ENCODE measurements at places on chromosomes 12 and 14. TPM values are rescaled to one million over a fixed set of nuclear protein-coding genes. Genes with fewer than 3 reads are reported as not detected.
A peak's percentile ranks its signal among the peaks of the same experiment; 100 is the strongest.

DNA sequence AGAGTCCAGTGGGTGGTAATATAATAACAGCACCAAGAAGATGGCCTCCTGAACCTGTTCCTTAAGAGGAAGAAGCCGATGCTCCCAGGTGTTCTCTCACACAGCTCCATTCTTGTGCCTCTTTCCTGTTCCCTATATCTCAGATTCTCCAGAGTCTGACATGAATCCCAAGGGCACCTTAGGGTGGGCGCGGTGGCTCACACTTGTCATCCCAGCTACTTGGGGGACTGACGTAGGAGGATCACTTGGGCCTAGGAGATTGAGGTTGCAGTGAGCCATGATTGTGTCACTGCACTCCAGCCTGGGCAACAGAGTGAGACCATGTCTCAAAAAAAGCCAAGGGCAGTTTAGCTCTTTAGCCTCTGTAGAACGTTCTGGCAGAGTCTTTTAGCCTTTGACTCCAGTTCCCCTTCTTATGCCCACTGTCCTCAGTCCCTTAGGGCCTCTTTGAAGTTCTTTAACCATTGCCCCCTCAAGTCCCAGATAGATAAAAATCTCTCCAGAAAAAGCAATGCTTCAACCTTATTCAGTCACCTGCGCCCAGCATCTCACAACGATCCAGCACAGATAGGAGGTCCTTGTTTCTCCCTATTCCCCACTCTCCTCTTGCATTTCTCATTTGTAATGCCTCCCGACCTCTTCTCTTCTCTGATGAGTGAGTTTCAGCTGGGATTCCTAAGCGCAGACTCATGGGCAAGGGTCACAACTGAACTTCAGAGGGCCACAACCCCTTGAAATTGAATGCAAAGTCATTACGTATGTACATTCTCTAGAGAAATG is 4.7 kb downstream of the CCDC184 start:
- H3K36me3 ChIP-seq: no peaks in the 10 kb centered on the region
- no peak overlapping the region for H3K27ac ChIP-seq
- H3K4me1 ChIP-seq: peaks cover 18% of the 10 kb centered on the region
- H3K27me3 ChIP-seq: peaks cover 44% of the 10 kb centered on the region

GRCh38 chr14:33081259-33081658 is 142.6 kb downstream of the NPAS3 start:
- H3K36me3 ChIP-seq: no peaks in the 10 kb centered on the region
- no peak overlapping the region for H3K27ac ChIP-seq
- DNase-seq: peak; percentile 16
- H3K4me3 ChIP-seq: no peak overlapping the region

The VPS29 gene
- total RNA-seq: 71.6 TPM

The TMCC3 gene
- total RNA-seq: 16.3 TPM

- peak overlapping the region; percentile 98 for H3K4me3 ChIP-seq
- DNase-seq: peak; percentile 20
- H3K27ac ChIP-seq: peak overlapping the region; percentile 91
- peaks cover 36% of the 10 kb centered on the region for H3K36me3 ChIP-seq
- H3K4me1 ChIP-seq: peaks cover 10% of the 10 kb centered on the region
Observed at GRCh38 chr12:57694459-57695019, 607 bp downstream of the OS9 start.

The KCNA5 gene
- 2.9 TPM for total RNA-seq
